ENCODE measurements at places on chromosomes 11 and 22.

DNA sequence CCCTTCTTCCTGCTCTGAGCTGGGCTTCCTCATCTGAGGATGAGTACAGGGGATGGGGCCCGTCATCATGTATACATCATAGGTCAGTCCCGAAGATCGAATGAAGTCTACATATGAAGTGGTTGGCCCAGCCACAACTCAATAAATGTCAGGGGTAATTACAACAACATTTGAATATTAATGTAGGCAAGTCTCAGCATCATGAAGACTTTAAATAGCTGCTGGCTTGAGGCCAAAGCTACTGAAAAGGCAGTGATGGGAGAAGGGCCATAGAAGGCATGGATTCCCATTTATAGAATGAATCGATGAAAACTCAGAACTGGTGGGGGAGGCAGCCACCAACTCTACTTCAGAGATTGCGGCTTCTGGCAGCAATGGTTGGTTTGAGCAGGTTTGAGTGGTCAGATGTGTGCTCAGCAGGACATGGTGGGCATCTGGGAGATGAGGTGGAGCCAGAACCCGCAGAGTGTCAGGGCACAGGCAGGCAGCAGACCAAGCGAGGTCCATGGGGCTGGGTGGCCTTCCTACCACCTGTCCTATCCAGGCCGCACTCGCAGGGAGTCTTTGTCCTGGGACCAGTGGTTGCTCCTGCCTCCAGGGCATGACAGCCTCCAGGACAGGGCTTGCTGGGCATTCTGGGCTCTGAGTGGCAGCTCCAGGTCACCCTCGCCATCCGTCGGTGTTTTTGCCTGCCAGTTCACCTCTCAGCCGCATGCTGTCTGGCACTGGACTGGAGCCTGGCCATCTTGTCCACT is 919.1 kb downstream of the TBC1D22A start:
- DNase-seq, result peak; percentile 48

DNA sequence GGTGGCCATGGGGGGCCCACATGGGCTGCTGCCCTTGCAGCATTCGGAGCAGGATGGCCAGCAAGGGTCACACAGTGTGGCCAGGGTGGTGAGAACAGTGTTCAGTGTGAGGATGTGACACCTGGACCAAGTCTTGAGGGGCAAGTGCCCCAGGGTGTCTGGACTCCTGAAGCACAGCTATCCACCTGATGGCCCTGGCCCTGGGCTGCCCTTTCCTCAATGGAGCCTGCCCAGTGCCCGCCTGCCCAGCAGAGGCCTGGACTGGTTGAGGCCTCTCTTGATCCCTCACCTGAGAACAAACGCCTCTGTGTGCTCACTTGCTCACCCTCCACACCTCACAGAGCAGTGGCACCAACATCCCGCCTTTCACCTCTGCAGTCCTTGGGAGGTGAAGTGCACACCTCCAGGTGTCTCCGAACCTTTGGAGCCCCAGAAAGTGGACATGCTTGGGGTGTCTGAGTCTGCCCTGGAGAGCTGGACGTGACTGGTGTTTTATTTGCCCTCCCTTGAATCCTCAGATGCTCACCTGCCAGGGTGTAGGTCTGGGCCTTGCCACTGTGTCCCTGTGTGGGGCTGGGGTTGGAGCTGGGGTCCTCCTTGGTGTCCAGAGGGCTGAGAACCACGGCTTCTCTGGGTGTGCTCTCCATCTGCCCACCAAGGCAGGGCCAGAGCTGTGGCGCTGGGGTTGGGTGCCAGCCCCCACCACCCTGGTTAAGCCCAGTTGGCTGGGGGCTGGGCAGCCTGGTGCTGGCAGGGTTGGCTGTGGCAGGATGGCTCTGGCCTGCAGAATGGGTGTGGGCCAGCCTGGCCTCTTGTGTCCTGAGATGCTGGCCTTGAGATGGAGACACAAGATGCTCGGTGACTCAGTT is 3.8 kb upstream of the MUC2 start:
- DNase-seq, result no peak

- DNase-seq, result no peak
Observed at GRCh38 chr11:105456950-105457349, 152.9 kb upstream of the GRIA4 start.

DNA sequence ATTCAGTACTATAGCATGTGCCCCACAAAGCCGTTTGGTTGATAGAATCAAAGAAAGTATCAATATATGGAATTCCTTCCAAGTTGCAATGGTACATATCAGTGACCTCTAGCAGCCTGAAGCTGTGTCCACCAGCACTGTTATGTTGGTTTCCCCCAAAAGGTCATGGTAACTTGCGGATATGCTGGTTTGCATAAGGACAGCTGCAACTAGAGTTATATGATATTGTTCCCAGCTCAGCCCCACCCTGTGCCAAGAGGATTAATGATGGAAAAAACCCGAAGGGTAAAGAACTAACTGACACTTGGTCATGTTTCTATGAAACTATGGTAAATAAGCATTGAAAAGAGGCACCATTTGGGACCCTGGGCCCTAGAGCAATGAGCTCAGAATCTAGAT is 93.5 kb downstream of the PDHX start:
- peak; percentile 88 for DNase-seq

DNA sequence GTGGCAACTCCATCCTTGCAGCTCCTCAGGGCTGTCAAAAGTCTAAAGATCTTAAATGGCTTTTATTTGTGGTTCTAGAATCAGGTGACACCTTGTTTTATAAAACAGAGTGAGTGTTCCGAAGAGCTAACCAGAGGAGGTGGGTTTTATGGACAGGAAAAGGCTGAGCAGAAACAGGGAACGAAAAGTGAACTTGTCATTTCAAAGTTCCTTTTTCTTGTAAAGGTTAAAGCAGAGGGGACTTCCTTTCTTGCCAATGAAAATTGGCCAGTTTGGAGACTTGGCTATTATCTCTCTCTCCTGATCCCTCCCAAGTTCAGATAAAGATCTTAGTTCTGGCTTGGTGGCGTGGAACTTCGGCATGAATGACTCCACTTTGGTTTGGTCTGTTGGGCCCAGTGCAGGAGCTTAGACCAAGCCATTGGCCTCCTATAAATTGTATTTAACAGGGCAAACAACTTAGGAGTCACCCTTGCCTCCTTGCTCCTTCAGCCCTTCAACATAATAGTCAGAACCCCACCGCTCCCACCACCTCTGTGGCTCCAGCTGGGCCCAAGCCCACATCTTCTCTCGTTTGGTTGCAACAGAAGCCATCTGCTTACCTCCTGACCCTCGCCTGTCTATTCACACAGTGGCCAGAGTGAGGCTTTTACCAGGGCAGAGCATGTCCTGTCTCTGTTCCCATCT is 102.4 kb upstream of the THY1 start:
- no peak for DNase-seq

DNA sequence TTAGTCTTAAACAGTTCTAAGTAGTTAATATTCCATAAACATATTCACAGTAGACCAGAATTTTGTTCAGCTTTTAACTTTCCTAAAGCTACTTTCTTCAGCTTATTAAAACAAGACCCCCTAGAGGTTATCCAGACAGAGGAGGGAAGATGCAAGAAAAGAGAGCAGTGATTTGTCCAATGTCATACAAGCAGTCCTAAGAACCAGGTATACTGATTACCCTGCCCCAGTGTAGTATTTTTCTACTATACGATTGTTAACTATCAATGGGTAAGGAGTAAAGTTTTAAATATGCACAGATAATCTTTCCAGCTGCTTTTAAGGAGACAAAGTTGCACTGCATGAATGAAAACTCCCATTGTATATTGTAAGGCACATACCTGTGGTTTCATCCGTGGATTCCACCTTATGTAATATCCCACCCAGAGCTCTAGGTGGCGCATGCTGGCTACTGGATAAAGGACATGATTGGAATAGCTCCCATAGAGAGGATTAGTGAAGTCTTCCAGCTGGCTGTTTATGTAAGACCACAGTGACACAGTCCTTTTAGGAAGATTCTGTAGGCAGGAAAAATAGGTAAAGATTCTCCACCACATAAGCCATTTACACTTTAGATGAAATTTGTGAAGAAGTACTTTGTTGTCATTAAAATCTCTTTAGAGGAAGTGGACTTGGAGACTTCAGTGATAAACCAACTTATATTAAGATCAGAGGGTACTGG is 45.6 kb downstream of the CEP57 start:
- DNase-seq, result peak; percentile 72

GRCh38 chr11:69369945-69370344 is 76.0 kb downstream of the MYEOV start:
- DNase-seq, result no peak

- DNase-seq, result no peak
Observed at GRCh38 chr22:50567721-50568252, 5.1 kb upstream of the SYCE3 start.

GRCh38 chr11:27064086-27064485 is 23.5 kb downstream of the BBOX1 start:
- DNase-seq, result peak; percentile 5

DNA sequence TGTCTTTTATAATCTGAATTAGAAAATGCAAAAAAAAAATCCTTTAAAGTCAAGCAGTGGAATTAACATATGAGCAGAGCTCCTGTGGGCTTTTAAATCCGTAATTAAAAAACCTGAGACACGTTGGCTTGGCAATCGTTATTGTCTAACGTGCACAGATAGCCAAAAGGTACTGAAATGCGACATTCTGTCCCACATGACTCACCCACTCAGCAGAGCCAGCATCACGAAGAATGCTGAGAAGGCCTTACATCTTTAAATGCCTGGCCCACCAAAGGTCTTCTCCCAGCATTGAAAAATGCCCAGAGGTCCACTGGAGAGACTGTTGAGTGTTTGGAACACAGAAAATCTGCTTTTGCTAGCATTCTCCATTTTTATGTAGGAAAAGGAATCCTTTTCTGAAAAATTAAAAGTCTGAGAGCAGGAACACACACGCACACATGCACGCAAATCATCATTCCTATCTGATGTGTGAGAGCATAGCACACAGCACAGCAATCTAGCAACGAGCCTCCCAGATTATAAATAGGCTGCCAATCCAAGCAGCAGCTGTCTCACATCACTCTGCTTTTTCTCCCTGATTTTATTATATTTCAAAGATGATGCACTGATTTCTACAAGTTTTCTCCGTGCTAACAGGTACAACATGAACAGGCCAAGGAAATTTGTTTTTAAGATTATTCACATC is 94.5 kb downstream of the PHF21A start:
- no peak for DNase-seq

- no peak for DNase-seq
Observed at GRCh38 chr22:44580176-44581095, 82.4 kb upstream of the RTL6 start.

DNA sequence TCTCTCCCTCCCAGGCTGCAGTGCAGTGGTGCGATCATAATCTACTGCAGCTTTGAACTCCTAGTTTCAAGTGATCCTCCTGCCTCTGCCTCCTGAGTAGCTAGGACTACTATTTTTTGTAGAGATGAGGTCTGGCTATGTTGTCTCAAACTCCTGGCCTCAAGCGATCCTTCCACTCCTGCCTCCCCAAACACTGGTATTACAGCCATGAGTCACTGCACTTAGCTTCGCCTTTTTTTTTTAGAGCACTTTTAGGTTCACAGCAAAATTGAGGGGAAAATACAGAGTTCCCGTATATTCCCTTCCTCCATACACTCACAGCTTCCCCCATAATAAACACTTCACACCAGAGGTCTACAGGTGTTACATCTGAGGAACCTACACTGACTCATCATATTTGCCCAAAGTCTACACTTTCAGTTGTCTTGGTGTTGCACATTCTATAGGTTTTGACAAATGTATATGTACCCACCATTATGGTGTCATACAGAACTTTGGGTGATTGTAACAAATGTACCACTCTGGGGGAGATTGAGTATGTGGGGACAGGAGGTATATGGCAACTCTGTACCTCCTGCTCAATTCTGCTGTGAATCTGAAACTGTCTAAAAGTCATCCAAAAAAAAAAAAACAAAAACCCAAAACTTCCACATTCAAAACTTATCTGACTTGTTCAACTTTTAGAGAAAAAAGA is 11.3 kb upstream of the SLC37A4 start:
- DNase-seq, result no peak

GRCh38 chr22:32701034-32701433 is 100.5 kb upstream of the TIMP3 start:
- DNase-seq, result no peak

- no peak for DNase-seq
Observed at GRCh38 chr11:62446091-62446490, 27.3 kb downstream of the SCGB1A1 start.

GRCh38 chr11:46588131-46588530 is 5.7 kb downstream of the AMBRA1 start:
- no peak for DNase-seq

- DNase-seq, result no peak
Observed at GRCh38 chr11:122082205-122082604, 33.8 kb downstream of the BLID start.

DNA sequence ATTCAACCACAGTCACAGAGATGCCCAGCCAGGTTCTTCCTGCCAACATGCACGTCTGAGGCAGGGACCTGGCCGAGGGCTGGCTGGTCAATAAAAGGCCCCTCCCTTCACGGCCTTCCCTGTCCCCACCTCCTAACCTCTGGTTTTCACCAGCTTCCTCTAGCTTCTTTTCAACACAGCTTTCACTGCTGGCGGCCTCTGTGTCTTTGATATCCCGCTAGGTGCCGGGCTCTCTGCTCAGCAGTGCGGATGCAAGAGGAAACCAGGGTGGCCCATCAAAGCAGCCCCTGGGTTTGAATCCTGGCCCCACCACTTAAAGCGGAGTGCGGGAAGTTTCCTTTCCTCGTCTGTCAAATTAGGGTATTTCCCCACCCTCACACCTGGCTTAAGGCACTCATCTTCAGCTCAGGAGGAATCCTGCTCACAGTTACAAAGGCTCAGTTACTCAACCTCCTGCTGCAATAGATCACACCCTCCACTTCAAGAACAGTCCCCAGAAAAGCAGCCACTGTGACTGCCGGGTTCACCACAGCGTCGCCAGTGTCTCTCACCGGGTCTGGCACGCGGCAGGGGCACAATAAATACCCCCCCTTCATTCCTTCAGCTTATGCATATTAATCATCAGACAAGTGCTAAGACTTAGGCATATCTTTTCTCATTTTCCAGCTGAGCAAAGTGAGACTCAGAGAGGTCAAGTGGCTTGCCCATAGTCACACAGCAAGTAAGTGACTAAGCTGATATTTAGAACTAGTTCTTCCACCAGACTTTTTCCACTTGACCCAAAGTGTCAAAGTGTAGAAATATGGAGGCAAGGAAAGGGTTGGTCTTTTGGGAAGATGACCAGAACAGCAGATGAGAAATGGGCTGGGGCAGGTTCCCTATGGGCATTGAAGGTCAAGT is 45.7 kb downstream of the TXN2 start:
- no peak for DNase-seq

- DNase-seq, result no peak
Observed at GRCh38 chr22:42623756-42624441, 9.2 kb upstream of the POLDIP3 start.

DNA sequence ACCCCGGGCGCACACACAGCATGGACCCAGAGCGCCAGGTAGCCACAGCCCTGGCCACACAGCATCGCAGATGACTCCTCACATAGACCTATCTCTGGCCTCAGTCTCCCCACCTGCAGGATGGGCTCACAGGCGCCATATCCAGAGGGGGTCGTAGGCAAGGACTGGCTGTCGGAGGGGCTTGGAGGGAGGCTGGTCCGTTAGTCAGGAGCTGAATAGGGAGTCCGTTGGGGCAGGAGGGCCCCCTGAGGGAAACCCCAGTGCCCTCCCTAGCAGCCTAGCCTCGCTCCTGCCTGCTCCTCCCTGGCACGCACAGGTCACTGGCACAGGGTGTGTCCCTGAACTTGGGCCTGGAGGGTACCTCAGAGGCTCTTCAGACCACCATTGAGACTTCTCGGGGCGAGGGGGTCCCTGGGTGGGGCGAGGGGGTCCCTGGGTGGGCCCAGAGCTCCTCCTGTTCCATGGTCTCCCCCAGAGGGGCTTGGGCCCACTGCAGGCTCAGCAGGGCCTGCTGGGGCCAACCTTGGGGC is 2.0 kb downstream of the PLXNB2 start:
- no peak for DNase-seq

GRCh38 chr11:80107415-80107814 is 666.6 kb upstream of the TENM4 start:
- DNase-seq, result no peak
